Forelimb muscle (tissue), 1 donor: ENCODE measurements at places on chromosomes 3 and 15. TPM values are rescaled to one million over a fixed set of nuclear protein-coding genes. Genes with fewer than 3 reads are reported as not detected.

- DNase-seq: no peak
These were observed 123.1 kb downstream of the FMN1 start for GRCh38 chr15:33071451-33071850.

DNA sequence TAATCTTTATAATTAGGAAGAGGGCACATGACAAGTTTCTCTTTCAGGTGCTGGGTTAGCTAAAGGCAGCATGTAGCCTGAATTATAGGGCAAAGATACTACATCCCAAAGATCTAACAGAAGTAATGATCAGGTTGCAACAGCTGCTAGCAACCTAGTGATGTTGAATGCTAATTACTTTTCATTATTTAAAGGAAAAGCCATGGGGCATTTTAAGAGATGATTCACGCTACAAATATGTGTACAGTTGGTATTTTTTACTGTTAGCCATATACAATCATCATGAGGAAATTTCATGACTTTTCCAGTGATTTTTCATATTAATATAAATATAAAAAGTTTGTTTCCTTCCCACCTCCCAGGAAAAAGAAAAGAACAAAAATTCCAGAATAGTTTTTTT is 43.0 kb downstream of the NEK10 start:
- DNase-seq: no peak

DNA sequence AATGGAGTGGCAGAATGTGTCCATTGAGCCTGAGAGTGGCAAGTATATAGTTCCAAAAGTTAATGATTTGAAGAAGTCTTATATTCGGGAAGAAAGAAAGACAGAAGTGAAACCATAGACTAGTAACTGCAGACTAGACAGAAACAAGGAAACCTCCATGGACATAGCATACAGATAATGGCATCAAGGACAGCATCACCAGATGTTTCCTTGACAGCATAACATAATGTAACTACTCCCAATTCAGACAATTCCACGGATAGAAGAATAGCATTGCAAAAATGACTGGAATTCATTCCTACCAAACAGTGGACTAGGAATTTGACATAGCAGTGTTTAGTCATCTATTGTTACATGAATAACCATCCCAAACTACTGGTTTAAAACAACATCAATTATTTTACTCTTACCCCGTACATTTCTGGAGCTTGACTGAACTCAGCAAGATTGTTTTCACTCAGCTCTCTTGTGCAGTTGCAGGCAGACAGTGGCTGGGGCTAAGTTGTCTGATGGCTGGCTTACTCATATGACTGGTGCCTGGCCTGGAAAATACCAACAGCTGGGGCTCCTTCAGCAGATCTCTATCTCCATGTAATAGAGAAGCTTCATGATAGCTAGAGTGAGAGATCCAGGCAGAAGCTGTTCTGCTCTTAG is 109.7 kb upstream of the GADL1 start:
- no peak for DNase-seq

The ARNT2 gene
- polyA plus RNA-seq: 6.6 TPM

DNA sequence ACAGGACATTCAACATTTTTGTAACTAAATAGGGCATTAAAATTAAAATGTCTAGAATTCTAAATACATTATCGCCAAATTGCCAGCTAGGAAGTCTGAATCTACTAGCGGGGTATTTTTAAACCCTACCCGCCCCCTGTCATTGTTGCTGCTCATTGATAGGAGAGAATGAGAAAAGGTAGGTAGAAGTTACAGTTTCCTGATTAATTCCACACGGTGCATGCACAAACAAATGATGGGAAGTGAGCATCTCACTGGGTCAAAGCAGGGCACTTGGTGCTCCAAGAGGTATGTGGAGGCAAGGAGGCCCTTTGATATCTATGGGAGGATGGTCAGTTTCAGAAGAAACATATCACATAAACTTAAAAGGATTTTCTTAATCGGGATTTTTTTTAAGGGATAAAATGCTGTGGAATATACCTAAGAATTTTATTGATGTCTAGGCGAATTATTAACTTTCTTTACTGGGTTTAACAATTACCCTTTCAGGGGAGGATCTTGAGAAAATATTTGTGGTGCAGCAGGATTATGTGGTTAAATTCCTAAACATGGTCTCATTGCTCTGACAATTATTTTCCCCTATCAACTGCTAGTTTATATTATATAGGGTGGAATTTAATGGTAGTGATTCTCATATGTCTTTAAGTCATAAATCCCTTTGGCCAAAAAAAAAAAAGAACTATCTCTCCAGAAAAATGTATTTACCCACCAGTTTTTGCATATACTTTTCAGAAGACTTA is 236.0 kb upstream of the GOLGA6L4 start:
- no peak for DNase-seq
